ENCODE measurements at places on chromosomes 6 and 20. TPM values are rescaled to one million over a fixed set of nuclear protein-coding genes. Genes with fewer than 3 reads are reported as not detected.

FKBP1C gene
- 0.46 TPM for polyA plus RNA-seq

MOCS1 gene
- 10.6 TPM for polyA plus RNA-seq

TRIM10 gene
- polyA plus RNA-seq = 0.47 TPM

BPI gene
- 1.0 TPM for polyA plus RNA-seq

CST2 gene
- polyA plus RNA-seq = not detected

TAP2 gene
- polyA plus RNA-seq = 12.4 TPM

DNA sequence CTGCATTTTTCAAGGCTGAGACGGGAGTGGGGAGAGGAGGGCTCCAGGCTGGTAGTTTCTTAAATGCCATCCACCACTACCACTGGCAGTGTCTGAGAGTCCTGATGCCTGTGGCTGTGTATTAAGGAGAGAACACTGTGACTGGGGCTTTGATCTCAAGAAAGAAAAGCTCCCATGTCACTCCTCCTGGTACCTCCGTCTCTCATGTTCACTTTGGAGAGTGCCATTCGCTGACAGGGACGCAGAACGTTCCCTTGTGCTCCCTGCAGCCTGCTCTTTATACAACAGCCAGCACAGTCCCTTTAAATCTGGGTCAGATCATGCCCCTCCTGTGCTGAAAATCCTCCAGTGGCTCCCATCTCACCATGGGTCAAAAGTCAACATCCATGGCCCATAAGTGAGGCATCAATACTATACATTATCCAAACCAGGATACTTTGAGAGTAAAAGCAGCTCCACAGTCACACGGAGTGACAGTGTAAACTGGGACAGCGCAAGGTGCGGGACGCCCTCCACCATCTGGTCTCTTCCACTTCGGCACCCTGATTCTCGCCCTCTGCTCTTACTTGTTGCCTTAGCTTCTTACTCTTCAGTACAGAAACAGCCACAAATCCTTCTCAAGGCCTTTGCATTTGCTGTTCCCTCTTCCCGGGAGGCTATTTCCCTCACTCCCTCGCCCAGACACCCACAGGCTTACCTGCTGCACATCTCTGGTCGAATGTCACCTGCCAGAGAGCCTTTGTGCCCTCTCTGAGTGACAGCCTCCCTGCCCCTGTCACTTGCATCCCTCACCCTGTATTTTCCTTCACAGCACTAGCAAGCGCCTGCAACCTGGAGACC, 20.0 kb downstream of the PDYN start:
- no peak for DNase-seq

DNA sequence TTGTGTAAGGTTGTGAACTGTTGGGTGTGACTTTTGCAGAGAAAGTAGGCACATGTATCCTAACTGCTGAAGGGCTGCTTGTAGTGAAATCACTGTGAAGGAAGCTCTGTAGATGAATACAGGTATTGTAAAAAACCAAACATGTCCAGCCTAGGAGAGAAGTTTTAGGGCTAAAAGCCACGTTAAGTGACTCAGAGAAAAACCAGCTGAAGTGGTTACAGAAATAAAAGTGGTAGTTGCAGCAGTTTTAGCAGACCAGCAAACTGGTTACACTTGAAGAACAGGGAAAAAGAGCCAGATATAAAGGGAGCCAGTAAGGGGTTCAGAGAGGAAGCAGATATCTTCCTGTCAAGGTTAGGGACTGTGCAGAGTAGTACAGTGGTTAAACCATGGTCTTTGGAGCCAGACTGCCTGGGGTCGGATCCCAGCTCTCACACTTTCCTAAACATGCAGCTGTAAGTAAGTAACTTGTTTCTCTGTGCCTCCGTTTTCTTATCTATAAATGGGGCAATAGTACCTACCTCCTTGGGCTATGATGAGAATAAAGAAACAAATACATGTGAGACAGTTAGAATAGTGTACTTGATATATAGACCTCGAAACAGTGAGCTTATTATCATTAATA, 33.8 kb upstream of the RNF8 start:
- DNase-seq = no peak

- DNase-seq = no peak
These were observed 68.3 kb upstream of the TNFRSF21 start for GRCh38 chr6:47377971-47378370.

GRCh38 chr20:51417250-51418136, 125.0 kb downstream of the NFATC2 start:
- DNase-seq = no peak

DNA sequence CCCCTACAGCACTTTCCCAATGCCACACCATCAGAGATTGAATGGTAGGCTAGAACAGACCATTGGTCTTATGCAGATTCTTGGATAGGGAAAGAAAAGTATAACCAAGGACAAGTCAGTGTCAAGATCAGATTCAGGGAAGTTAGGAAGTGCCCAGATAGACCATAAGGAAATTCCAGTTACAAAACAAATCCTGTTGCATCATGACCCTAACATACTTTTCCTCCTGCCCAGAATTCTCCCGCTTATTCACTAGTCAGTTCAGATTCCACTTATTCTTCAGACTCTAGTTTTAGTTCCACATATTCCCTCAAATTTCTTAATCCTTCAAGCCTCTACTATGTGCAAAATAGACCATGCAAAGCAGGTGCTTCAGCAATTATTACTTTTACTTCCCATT, 20.7 kb downstream of the METTL24 start:
- no peak for DNase-seq

GRCh38 chr6:12163744-12164507, 126.2 kb upstream of the EDN1 start:
- no peak for DNase-seq

DNA sequence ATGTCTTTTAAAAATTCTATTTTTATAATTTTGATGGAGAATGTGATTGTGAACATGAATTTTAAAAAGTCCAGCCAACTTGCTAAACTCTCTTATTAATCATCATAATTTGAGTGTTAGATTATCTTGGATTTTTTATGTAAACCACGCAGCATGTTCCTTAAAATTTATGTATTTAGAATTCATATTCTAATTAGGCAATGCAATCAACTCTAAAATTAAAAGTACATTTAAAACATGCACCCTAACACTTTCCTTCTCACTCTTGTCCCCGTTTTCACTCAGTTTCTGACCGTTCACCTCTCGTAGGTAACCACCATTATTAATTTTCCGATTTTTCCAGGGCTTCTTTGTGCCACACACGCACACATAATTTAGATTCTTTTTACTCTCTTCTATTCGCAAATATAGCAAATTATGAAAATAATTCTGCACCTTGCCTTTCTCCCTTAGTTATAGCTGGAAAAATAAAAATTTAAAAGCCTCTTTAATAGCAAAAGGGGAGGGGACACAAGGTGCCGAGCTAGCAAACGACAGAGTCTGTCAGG, 329 bp upstream of the ZKSCAN3 start:
- no peak for DNase-seq

DNA sequence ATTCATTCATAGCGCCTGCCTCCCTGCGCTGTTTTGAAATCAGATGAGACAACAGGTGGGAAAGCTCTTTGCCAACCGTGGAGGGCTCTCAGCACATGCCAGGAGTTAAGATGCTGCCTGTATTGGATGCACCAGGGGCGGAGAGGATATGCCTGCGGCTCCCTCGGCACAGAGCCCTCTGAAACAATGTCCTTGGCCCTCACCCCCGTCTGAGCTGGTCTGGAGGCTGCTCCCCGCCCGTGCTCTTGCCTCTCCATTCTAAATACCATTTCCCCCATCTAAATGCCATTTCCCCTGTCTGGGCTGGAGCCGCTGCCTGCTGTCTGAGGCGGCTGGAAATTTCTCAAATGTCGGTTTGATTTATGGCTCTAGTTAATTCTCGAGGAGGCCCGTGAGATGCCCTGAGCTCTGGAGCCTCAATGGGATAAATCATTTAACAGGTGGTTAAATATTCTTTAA, 50.8 kb upstream of the MLN start:
- DNase-seq = no peak
